Urinary bladder (tissue), 4 donors: ENCODE measurements at places on chromosomes 6 and 20. TPM values are rescaled to one million over a fixed set of nuclear protein-coding genes. Genes with fewer than 3 reads are reported as not detected.

DNA sequence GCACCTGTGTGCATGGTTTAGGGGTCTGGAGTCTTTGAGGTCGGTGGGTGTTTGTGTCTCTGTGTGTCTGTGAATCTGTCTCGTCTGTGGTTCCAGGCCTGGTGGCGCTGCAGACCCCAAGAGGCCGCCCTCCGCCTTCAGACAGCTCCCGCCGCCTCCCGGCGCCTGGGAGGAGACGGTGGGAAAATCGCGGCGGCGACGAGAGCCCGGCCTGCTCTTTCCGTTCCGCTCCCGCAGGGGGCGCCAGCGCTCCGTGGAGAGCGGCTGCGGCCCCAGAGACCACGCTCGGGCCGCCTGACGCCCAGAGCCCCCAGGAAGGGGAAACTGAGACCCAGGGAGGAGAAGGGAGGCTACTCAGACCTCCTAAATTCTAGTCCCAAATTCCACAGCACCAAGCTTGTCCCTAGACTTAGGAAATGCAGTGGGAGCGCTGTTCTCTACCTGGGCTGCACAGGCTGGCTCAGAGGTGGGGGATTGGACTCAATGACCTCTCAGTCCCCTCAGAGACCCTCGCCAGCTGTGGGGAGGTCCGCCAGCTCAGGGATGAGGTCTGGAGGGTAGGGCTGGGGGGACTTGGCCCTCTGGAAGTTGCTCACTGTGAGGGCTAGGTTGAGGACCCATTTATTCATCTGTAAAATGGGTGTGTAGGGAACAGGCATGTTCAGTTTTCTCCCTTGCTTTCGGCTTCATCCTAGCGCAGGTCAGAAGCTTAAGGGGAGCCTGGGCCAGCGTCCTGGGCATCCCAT, 36.9 kb upstream of the BLCAP start:
- DNase-seq, result no peak

SLPI gene
- 6.8 TPM for total RNA-seq

DUSP22 gene
- 23.2 TPM for total RNA-seq

GRCh38 chr6:14591998-14592397, 474.4 kb downstream of the CD83 start:
- no peak for DNase-seq

DNA sequence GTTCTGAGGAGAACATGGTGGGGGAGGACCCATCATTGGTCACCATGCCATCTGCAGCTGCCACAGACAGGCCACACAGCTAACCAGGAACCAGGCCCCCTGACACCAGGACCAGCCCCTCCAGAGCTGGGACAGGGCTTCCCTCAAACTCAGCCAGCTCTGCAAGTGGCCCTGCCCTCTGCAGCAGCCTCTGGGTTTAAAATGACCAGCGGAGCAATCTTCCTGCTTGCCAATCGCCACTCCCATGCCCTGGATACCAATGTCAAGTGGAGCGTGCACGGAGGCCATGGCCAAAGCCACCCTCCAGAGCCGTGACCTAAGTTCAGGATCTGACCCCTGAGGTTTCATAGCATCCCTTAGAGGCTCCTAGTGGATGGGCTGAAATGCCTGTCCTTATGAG, 199.4 kb downstream of the SYNDIG1 start:
- DNase-seq, result no peak

FRK gene
- 7.3 TPM for total RNA-seq

DNA sequence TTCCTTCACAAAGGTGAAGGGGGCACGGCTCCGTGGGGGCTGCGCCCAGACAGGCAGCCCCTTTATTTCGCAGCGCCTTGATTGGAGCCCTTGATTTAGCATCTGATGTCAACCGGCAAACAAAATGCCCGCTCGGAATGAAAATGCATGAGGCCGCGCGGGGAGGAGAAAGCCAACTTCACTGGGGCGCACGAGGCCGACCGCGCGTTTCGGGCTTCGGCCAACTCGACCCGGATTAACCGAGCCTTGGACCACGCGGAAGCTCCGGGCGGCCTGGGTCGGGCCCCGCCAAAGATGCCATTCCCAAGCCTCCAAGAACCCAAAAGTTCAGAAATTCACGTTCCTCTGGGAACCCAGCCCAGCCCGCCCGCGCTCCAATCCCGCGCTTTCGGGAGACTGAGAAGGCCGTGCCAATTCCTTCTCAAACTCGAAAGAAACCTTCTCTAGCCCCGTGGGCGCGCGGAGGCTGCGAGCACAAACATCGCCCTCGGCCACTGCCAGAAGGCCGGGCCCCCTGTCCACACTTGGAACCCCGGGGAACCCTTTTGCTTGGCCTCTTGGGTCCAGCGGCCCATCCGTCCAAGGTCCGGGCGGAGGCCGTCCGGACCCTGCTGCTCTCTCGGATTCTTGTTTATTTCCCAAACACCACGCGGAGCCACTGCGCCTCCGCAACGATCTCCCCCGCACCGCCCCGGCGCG, 879 bp upstream of the INSM1 start:
- DNase-seq, result no peak

- DNase-seq, result no peak
Observed at GRCh38 chr20:8661229-8661952, 407.5 kb upstream of the PLCB4 start.

GRCh38 chr6:18488526-18489270, 101.5 kb downstream of the RNF144B start:
- no peak for DNase-seq

DNA sequence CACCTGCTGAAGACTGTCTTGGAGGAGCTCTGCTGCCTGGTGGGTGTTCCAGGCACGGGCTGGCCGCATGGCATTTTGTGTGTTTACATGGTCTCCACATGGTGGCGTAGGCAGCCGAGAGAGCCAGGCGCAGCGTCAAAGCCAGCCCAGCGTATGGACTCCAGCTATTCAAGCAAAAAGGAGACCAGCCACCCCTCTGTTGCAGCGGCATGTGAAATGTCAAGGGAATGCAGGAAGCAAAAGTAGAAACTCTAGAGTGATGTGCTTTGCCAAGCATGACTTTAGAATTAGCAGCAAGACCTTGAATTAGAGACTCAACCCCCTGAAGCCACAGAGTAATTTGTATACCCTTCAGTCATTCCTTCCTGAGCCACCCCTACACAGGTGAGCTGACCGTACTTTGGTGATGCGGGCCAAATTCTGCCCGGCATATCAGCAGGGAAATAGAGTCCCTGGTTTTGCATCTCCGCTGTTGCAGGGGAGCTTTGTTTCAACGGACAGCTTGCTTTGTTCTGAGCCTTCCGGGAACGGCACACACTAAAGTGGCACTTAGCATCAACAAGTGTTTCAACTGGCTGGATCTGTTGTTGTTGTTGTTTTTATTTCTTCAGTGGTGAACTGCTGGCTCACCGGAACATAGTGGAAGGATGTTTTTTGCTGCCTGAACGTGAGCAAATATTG, 48.5 kb downstream of the FNDC1 start:
- no peak for DNase-seq

DNA sequence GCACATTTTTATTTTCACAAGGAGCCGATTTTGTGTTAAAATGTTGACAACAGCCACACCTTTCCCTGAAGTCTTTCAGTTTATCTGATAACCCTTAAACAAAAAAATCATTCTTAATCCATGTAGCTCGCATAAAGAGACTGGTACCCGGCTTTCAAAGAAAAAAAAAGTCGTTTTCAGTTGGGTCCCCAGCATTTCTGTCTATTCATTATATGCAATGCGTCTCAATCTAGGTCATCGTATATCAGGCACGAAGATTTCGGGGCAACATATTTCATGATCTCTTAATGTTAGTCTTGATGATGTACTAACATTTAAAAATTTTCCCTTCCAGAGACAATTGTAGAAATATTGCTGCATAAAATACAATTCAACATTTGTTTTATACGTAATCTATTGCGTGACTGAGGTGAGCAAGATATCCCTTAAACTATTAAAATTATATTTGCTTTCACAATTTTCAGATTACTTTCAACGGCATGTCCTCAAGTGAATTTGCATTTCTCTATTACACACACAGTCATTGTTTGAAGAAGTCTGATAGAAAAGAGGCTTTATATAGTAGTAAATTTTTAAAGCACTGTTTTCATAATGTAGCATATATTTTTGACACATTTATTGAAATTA, 2.9 kb upstream of the TUBB2B start:
- DNase-seq, result no peak

DNA sequence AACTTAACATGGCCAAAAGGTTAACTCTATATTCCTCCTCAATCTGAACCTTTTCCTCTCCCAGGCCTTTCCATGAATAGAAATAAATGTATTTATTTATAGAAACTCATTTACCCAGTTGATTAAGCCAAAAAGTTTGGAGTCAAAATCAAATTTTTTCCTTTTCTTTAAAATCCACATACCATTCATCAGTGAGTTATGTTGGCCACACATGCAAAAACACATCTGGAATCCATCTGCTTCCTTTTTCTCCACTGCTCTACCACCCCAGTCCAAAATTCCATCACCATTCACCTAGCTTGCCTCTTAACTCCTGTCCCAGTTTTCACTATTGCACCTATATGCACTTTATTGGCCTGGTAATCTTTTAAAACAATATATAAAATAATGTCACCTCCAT, 62.4 kb upstream of the TMEM200A start:
- no peak for DNase-seq

ZNF831 gene
- total RNA-seq, result 0.69 TPM

DNA sequence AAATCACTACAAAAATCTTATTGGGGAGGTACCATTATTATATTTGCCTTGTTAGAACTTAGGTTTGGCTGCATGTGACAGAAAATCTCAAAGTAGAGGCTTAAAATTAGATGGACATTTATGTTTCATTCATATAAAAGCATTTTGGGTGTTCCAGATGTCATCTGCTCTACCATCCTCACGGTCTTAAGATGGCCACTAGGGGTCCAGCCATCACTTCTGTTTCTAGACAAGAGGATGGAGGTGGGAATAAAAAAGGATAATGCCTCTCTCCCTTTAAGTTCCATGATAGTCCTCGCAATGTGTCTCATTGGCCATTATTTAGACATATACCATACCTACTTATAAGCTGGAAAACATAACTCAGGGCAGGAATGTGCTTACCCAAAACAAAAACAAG, 929.5 kb downstream of the KIF16B start:
- no peak for DNase-seq

PGBD1 gene
- 8.7 TPM for total RNA-seq

CST5 gene
- not detected for total RNA-seq

BMP7 gene
- 12.1 TPM for total RNA-seq

MEI4 gene
- total RNA-seq, result 0.21 TPM

GRCh38 chr20:48725555-48725991, 102.2 kb downstream of the PREX1 start:
- no peak for DNase-seq

DNA sequence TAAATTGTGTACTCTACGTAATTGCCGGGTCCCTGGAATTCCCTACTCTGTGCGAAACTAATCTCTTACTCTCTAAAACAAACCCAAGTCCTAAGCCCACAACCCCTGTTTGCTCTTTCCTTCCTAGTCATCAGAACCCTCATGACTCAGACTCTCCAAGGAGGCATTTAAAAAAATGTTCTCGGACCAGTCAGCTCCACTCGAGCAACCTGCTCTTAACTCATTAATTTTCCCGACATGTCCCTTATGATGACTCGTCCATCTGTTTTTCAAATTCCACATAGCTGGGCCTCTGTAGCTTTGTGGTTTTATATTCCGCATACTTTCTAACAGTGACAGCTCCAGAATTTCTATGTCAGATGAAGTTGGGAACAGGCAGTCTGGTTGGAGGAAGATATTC, 2.6 kb upstream of the MUC22 start:
- DNase-seq, result no peak

SLC17A3 gene
- total RNA-seq, result not detected

C20orf96 gene
- 5.0 TPM for total RNA-seq

- DNase-seq, result no peak
Observed at GRCh38 chr6:152272486-152272885, 364.7 kb downstream of the SYNE1 start.

DNA sequence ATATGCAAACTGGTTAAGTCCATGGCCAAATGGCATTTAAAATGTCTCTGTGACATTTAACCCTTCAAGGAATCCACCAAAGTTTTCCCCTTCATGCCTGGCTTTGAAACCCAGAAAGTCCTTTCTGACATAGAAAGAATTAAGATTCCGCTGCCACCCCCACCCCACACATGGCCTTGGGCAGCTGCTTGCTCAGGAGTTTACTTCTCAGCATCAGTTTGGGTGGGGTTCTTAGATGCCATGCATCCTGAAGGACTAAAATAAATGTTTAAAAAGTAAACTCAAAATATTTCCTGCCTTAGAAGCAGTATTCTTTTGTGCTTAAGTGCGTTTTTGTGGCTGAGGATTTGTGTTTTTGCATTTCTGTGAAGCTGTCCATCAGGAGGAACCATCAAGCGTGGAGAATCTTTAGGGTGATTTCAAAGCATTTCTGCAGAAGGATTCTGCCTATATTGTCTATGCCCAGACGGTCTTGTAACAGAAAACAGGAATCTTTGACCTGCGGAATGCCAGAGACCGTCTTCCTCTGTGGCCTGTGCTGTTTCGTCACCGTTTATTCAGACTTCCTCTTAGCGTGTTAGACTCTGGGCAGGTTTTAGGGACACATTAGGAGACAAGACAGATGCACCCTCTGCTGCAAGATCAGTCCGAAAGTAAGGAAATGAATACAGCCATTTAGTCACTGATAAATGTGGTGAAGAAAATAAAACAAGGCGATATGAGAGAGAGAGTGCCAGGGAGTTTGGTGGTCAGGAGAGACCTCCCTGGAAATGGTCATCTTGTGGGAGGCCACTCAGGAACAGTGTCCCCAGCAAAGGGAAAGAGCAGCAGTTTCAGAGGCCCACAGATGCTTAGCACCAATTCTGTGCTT, 6.2 kb downstream of the DUSP22 start:
- DNase-seq, result no peak

HS3ST5 gene
- total RNA-seq, result 3.7 TPM

C6orf58 gene
- total RNA-seq, result not detected

GRCh38 chr6:155036907-155037306, 41.8 kb downstream of the TIAM2 start:
- DNase-seq, result no peak

DNA sequence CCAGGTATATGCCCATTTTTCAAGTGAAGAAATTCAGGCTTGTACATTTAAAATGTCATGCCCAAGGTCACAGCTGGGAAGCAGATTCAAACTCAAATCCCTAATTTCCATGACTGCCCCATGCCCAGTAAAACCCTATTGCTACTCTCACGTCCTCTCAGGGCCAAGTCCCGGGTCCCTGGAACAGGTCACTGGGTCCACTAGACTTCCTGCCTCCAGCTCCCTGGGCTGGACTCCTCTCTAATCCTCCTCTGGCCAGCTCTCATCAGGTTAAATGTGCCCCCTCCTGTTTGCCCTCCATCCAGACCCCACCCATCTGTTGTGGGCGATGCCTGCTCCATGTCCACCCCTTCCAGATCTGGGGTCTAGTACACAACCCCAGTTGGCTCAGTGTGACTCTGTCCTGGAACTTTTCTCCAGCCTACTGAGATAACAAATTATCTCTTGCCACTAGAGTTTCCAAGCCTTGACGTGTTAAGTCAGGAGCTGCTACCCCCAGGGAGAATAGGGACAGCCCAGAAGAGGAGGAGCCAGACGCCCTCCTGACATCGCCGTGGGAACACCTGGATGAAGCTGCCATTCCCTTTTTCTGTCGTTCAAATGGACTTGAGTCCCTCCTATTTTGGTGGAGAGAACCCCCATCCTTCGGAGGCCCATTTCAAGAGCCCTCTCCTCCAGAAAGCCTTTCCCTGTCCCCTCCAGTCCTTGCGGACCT, 3.7 kb upstream of the SPDEF start:
- DNase-seq, result no peak
